Adipocyte (in vitro differentiated cells): ENCODE measurements at places on chromosomes 5 and 9.

GRCh38 chr9:138074516-138074915, 196.9 kb downstream of the CACNA1B start:
- no peak for DNase-seq

DNA sequence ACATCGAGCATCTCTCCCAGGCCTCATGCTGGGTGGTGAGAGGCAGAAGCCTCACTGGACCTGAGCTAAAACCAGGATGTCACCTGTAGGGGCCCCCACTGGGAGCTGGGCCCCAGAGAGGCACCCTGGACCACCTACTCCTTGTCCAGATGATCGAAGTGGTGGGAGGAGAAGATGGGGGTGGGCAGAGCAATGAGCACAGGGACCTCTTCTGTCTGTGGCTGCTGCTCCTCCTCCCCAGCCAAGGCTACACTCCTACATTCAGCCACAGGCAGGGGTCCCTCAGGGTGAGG, 227.5 kb downstream of the CACNA1B start:
- no peak for DNase-seq

- DNase-seq, result peak; percentile 47
Measured at GRCh38 chr9:116193636-116194035, 40.0 kb downstream of the PAPPA start.

DNA sequence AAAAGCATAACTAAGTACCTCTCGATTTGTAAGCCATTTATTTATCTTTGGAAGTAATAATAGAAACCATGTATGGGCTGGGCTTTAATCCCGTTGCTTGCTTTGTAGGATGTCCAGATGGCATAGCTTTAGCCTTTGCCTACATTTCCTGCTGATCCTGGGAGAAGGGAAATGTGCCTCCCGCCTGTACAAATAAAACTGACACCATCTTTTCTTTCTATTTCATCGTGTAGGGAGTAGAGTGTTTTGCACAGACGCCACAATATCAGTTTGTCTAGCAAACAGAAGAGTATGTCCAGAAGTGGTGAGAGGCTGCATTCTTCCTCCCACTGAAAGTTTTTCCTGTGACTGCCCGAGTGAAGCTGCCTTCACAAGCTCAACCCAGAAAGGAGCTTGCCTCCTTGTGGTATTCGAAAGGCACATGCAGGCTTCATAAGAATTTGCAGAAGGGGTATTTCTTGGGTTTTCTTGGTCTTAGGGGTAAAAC, 24.7 kb upstream of the TJP2 start:
- peak; percentile 81 for DNase-seq

GRCh38 chr5:133930061-133930812, 38.2 kb downstream of the C5orf15 start:
- DNase-seq, result peak; percentile 11

DNA sequence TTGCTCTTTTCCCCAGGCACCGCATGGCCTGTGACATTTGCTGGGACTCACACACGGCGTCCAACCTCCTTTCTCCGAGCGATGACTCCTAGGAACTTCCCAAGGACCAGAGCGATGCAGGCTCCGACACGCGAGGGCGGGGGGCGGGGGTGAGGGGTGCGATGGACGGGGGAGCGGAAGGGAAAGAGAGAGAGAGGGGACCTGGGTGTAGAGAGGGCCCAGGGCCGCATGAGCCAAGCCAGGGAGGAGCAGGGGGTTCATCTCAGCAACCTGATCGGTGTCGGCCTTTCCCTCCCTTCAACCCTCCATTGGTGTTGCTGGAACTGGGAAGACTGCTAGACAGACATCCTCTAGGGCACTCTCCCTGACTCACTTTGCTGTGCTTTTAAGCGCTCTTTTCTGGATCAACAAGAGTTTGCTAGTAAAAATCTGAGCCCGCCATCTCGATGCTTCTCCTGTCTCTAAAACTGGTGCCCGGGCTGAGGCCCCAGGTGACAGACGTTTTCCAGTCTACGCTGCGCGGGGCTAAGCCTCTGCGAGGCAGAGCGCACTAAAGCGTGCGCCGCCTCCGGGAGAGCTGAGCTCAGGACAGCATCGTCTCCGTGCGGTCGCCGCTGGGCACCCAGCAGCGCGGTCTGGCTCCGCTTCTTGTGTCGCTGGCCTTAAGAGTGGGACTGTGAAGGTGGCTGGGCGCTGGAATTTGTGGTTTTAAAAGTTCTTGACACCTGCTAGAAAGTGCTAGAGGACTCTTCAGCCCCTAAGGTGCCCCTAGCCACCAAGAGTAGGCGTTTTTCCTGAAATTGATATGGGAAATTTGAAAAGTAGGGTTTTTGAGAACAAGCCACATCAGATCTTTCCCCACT, 1.0 kb upstream of the TSLP start:
- no peak for DNase-seq

GRCh38 chr5:135185481-135186065, 151.5 kb upstream of the PITX1 start:
- peak; percentile 94 for DNase-seq

- peak; percentile 60 for DNase-seq
Measured at GRCh38 chr9:131776473-131776872, 36.6 kb upstream of the RAPGEF1 start.

GRCh38 chr5:81021486-81021885, 61.3 kb downstream of the RASGRF2 start:
- DNase-seq, result no peak
